ENCODE measurements at places on chromosomes 5 and 9.

DNA sequence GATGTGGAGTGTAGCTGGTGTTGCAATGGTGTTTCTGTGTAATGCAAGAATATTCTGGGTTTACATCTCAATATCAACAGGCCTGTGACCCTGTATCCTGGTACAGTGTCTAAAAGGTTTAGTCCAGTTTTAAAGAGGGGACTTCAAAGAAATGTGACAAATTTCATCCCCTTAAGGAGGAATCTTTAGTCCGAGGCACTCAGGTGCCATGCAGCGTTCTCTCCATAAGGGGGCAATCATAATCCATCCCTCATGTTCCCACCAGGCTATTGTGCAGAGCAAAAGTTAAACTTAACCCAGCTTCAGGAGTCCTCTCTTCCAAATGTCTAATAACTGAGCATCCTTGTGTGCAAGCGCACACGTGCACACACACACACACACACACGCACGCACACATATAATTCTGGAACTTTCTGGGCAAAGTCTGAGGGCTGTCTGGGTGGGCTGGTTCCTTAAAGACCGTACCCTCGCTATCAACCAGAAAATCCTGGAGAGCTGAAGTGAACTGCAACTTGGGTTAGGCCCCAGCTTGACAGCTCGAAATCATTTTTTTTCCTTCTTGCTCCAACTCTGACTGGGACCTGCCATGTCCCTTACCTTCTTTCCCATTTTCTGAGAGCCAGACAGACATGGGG lies 46.0 kb downstream of the CRB2 start:
- peak; percentile 25 for DNase-seq

GRCh38 chr5:107294211-107294550 lies 376.6 kb downstream of the EFNA5 start:
- DNase-seq: no peak

DNA sequence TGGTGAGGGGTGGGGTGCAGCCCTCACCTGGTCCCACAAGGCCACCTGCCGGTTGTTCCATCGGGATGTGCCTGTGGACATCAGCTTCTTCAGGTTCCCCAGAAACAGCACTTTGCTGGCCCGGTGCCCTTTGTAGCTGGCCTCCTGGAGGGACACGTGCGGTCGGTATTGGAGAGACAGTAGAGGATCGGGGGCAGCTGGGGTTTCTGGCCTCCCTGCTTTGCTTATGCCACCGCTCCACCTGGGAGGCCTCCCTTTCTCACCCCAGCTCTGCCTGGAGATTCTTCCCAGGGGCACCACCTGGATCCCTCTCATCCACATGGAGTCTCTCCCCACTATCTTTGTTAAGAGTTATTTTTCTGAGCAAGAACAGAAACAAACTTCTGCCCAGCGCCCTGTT lies 13.1 kb upstream of the TRIM14 start:
- DNase-seq: no peak

DNA sequence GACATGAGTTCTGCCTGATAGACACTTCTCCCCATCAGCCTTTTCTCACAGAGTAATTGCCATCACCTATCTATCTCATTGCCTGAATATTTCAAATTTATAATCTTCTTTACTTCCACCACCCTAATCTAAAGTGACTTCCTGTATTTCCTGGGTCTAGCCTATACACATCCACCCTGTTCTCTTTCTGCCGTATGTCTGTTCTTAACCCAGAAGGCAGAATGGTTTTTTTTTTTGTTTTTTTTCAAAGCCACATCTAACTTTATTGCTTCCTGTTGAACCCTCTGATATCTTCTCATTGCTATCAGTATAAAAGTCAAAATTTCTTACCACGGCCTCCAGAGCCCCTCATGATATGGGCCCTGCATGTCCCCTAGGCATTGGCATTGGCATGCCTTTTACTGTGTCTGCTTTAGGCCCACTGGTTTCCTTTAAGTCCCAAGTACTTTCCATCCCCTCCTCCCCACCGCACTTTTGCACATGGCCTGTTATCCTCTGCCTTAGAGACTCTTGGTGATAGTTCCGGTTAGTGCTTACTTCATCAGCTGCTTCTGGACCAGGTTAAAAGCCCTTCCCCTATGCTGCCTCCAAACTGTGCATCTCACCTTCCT lies 159.9 kb downstream of the MAN2A1 start:
- DNase-seq: no peak

DNA sequence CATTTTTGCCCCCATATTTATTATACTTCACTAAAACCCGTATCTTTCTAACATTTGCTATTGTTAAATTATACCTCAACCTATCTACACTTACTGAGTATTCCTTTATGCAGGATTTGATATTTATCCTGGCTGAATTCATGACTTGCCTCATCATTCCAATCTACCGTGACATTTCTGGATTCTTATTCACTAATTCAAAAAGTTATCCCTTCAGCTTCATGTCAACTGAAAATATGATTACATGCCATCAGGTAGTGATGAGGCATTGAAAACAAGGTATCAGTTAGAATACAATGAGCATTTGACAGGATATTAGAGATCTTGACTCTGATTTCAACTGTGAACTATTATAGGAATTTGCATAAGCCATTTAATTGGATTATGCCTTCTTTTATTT lies 2171.9 kb upstream of the WWC1 start:
- no peak for DNase-seq

GRCh38 chr9:97615439-97616072 lies 17.6 kb downstream of the TSTD2 start:
- peak; percentile 44 for DNase-seq

- DNase-seq: no peak
Observed at GRCh38 chr5:147248561-147248960, 13.7 kb downstream of the STK32A start.

GRCh38 chr9:136268318-136268717 lies 22.7 kb upstream of the QSOX2 start:
- no peak for DNase-seq

GRCh38 chr5:174552428-174552827 lies 172.0 kb upstream of the MSX2 start:
- DNase-seq: no peak

- no peak for DNase-seq
Observed at GRCh38 chr5:67623078-67623477, 426.5 kb upstream of the CD180 start.

DNA sequence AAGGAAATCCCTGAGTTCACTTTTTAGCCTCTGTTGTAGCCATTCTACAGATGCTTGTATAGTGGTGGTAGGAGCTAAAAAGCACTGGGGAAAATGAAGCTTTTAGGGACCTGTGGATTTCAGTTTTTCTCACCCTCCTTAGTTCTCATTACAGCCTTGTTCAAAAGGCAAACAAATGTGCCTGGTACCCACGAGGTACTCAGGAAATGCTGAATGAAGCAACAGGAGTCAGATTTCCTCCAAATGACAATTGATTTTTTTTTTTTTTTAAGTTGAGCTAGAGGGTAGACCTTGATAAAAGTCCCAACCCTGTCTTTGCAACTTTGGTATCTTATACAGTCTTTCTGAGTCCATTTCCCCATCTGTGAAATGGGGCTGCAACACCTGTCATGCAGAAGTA lies 21.3 kb upstream of the TMOD1 start:
- no peak for DNase-seq

DNA sequence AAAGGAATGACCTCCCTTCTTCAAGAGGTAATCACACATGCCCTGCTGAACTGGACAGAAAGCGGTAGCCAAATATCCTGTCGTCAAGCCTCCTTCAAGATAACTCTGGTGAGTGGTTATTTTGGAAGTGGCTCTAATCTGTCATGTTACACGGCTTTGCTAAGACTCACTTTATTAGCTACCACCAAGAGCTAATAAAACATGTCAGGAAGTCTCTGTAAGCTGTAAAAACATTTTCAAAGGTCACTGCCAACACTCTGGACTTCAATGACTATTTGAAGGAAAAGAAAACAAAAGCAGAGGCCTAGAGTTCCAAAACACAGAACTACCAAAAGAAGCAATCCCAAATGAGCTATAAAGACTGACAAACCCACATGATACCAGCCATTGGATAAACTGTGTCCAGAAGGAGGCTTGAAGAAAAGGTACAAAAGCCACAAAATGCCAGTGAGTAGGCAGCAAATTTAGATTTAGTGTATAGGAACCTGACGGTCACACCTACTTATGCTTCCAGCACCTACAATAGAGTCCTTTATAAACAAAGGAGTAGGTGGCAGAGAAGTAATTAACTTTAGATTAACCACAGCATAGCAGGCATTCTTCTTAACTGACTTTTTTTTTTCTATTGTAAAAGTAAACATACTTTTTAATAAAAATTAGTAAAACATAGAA lies 97.3 kb upstream of the EQTN start:
- DNase-seq: no peak

DNA sequence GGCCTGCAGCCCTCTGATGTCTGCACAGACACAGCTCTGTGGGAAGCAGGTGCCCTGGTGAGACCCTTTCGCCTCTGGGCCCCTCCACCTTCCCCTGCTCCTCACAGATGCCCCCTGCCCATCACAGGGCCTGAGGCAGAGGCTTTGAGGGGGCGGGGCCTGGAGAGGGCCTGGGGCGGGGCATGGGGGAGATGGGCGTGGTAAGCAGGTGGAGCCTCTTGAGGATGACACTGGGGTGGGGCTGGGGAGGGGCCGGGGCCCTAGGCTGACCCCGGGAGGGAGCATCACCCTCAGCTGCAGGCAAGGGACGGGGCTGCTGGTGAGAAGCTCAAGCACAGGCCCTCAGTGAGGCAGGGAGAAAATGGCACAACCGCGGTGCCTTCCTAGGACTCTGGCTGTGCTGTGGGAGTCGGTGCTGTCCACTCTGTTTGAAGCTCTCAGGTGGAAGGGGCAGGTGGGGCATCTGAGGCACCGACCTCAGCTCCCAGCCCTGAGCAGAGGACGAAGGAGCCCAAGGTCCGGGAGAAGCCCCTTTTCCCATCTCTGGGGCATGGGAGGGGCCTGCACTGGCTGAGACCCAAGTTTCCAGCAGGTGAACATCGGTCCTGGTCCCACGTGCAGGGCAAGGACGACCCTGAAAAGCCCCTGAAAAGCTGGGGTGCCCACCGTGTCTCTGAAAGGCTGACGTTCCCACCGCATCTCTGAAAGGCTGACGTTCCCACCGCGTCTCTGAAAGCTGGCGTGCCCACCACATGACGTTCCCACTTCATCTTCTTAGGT lies 17.5 kb upstream of the SLC9A3 start:
- DNase-seq: no peak

DNA sequence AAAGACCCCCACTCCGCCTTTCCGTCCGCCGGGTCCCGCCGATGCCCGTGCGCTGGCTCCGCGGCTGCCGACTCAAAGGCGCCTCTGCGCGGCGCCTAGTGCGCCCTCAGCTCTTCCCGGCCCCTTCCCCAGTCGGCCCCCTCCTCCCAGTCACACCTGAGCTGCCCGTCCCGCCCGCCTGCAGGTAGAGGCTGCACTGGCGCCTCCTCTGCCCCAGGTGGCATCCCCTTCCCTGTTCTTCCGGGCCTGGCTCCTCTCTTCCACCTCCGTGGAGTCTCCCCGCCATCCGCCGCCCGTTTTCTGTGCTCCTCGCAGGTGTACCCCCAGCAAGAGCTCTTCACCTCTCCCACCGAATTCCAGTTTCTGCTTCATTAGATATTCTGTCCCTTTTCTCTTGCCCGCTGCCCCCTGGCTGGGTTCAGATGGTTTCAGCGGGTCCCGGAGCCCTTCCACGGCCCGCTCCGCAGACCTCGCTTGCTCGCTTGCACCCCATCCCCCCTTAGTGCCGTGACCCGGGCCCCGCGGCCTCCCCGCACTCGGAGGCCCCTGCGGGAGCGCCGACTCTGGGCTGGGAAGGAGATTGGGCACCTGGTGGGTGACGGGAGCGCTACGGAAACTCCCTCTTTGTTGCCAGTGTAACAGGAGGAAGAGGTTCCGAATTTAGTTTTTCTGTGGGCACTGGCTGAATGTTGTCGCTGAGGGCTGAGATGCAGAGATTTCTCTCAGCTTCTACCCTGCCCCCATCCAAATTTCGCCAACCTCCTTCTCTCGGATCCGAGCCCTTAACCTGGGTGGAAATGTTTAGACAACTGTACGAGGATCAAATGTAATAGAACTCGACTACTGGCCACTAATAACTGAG lies 809 bp downstream of the SLC44A1 start:
- peak; percentile 65 for DNase-seq

GRCh38 chr5:178991190-178992145 lies 3.7 kb downstream of the GRM6 start:
- no peak for DNase-seq

DNA sequence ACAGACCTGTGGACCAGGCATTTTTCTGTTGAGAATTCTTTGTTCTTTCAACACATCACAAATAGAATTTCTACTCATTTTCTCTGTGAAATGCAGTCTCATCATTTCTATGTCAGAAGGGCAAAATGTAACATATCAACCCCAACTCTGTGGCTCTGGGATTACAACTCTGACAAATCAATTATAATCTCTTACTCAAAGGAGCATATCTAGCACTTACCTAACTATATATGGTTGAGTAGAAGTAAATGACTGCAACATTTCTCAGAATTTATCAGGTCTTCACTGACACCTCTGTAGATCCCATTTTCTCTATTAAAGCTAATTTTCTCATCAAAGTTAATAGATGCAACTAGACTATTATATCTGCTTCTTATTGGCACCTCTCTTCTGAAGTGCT lies 64.8 kb downstream of the GABRG2 start:
- DNase-seq: no peak

DNA sequence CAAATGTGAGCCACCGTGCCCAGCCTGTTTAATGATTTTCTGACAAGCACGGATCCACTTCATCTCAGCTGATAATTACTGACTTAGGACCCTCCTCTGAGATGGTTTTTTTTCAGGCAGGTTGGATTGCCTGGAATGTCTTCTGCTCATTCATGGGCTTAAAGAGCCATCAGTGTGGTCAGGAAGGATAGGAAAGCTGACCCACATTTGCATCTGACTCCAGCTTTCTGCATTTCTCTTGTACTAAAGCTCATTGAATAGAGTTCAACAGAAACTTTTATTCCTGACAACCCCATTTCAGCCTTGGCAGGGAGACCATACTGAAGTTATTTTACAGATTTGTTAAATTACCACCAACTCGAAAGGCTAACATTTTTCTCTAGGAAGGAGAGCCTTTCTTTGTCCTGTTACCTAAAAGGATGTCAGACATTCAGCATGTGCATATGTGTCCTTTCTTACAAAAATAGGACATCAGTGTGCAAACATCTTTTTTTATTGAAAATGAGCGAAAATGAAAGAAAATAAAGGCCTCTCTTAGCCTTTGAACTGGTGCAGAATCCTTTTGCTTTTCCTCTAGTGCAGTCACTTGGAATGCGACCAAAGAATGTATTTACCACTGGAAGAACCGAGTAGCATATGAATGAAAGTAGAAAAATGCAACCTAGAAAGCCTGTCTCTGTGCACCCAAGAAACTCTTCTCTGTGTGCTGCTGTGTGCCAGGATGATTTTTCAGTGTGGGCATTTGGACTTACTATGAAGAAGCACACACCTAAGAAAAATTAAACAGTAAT lies 26.6 kb downstream of the ADCY2 start:
- DNase-seq: no peak

DNA sequence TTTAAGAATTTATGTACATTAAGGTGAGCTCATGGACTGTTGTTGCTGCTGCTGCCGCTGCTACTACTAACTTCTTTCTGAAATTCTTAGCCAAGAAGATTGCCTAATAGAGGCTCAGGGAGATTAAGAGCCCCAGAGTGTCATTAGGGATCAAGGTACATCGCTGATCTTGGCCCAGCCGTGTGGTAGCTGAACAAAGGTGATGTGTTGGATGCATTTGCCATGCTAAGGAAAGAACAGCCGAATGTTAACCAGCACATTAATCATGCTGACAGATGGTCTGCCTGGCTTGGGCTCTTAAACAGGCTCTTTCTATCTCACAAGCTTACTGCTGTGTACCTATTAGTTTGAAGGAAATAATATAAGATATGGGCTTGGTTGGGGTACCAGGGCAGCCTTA lies 137.1 kb downstream of the KCTD16 start:
- DNase-seq: peak; percentile 90

- DNase-seq: no peak
Observed at GRCh38 chr5:147208134-147208533, 26.7 kb upstream of the STK32A start.
